ENCODE measurements at places on chromosomes 1 and 21. TPM values are rescaled to one million over a fixed set of nuclear protein-coding genes. Genes with fewer than 3 reads are reported as not detected.

FCMR gene
- total RNA-seq, result 0.61 TPM

IFNLR1 gene
- 7.6 TPM for total RNA-seq

EDARADD gene
- 0.30 TPM for total RNA-seq

KRTAP21-3 gene
- not detected for total RNA-seq

ARPC5 gene
- total RNA-seq, result 71.5 TPM

OR2T29 gene
- not detected for total RNA-seq

OR2T35 gene
- total RNA-seq, result not detected

SELP gene
- not detected for total RNA-seq

AIRE gene
- not detected for total RNA-seq

KLHDC9 gene
- total RNA-seq, result 1.4 TPM

DSTYK gene
- total RNA-seq, result 6.6 TPM

S100A16 gene
- total RNA-seq, result 196 TPM

LMOD1 gene
- 0.12 TPM for total RNA-seq

Measured in HCT116 (cell line).